ENCODE measurements at places on chromosomes 1 and 21. TPM values are rescaled to one million over a fixed set of nuclear protein-coding genes. Genes with fewer than 3 reads are reported as not detected.

DNA sequence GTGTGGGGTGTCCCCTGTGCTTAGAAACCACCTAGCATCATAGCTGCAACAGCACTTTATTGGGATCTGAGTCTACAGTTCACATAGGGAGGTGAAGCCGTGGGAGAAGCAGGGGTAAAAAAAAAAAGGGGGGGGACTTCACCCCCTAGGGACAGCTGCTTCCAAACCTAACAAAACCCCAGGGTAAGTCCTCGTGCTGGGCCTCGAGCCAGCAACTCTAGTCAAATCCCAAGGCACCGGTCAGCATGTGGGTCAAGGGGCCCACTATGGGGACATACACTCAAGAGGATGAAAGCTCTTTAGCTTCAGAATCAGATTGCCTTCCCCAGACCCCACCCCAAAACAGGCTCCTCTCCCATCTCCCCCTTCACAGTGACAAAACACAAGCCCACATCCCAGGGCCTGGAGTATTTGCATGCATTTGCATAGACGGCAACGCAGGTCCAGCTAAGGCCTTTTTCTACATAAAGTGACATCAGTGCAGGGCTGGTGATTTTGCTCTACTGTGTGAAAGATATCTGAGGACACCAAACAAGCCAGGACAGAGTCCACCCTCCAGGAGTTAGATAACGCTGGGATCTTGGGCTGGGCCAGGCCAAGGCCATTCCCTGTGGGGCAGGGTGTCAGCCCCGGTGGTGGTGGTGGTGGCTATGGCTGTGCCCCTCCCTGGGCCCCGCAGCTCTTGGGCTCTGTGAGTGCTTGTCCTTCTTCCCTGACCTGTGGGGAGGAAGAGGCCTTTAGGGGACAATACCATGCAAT is 8.1 kb upstream of the PMVK start:
- H3K36me3 ChIP-seq: no peaks in the 10 kb centered on the region
- no peak overlapping the region for H3K4me3 ChIP-seq
- peak overlapping the region; percentile 23 for H3K27ac ChIP-seq
- H3K27me3 ChIP-seq: no peaks in the 10 kb centered on the region
- no peak for DNase-seq

DNA sequence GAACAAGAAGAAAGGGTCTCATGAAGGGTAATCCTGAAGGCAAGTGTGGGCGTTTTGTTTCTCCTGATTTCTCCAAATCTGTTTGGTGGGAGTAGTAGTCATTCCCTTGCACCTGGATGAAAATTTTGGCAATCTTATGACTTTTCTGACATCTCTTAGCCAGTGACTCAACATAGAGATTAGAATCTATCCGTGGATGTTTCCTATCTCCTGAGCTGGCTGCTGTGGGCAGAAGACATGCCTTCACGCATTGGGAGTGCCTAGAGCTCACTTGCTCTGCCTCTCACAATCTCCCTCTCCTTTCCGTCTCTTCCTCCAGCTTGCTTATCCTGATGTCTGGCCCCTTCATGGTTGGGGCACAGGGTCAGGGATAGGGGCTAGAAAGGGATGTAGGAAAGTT is 174.2 kb upstream of the NFIA start:
- no peak for DNase-seq
- no peak overlapping the region for H3K27ac ChIP-seq
- no peaks in the 10 kb centered on the region for H3K36me3 ChIP-seq
- H3K4me3 ChIP-seq: no peak overlapping the region
- no peaks in the 10 kb centered on the region for H3K27me3 ChIP-seq

GRCh38 chr1:160122978-160123495 is 7.5 kb downstream of the ATP1A2 start:
- H3K27me3 ChIP-seq: no peaks in the 10 kb centered on the region
- DNase-seq: no peak
- no peak overlapping the region for H3K4me3 ChIP-seq
- H3K36me3 ChIP-seq: no peaks in the 10 kb centered on the region

DNA sequence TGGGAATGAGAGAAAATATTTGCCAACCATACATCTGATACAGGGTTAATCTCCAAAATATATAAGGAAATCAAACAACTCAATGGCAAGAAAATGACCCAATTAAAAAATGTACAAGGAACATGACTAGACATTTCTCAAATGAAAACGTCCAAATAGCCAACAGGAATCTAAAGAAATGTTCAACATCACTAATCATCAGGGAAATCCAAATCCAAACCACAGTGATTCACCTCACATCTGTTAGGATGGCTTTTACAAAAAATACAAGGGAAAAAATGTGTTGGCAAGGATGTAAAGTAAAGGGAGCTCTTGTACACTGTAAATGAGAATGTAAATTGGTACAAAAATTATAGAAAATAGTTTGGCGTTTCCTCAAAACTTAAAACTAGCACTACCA is 54.7 kb upstream of the ZRANB2 start:
- H3K4me3 ChIP-seq: no peak overlapping the region
- H3K27me3 ChIP-seq: no peaks in the 10 kb centered on the region

GRCh38 chr1:176987016-176987415 is 177.5 kb downstream of the ASTN1 start:
- no peaks in the 10 kb centered on the region for H3K36me3 ChIP-seq
- no peak overlapping the region for H3K4me3 ChIP-seq
- no peak for DNase-seq
- H3K27me3 ChIP-seq: no peaks in the 10 kb centered on the region

Gene RAP1GAP
- 6.9 TPM for total RNA-seq

Gene LMX1A
- 0.41 TPM for total RNA-seq

Gene TFAP2E
- total RNA-seq: 0.97 TPM

Gene ZFP69B
- total RNA-seq: 7.7 TPM

Gene OR6N1
- total RNA-seq: not detected
